ENCODE measurements at places on chromosomes 2 and 18. TPM values are rescaled to one million over a fixed set of nuclear protein-coding genes. Genes with fewer than 3 reads are reported as not detected.

The ARHGEF4 gene
- total RNA-seq = 0.24 TPM

- no peak for DNase-seq
Observed at GRCh38 chr2:24515831-24516230, 24.8 kb downstream of the NCOA1 start.

GRCh38 chr2:39730685-39731302 is 48.3 kb downstream of the THUMPD2 start:
- DNase-seq = no peak

DNA sequence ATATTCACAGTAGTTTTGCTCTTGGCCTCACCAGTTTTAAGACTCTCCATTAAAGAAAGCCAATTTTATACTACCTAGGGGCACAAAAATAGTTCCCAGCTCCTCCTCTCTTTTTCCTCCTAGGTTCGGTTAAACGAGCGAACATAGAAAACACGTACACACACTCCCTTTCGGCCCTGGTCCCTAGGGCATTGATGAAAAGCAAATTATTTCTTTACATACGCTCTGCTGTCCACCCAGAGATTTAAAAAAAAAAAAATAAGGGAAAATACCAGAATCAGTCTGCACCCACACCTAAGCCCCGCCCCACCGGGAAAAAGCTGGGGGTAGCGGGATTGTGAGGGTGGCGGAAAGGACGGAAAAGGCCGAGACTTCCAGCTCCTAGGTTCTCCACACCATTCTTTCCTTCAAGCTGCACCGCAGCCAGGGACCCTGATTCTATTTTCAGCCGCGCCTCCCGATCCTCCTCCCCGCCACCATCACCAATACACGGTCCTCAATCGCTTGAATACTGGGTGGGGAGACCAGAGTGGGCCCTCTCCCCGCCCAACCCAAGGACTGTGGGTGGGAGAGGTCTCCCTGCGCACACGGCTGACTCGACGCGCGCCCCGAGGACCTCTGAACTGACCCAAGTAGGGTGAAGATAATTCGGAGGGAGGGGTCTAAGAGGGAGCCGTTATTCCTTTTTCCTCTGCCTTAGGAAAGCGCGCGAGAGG is 769 bp downstream of the ATF2 start:
- no peak for DNase-seq

GRCh38 chr2:218671097-218671653 is 627 bp downstream of the RNF25 start:
- no peak for DNase-seq

- DNase-seq = no peak
Observed at GRCh38 chr2:223887127-223887526, 49.7 kb upstream of the AP1S3 start.

DNA sequence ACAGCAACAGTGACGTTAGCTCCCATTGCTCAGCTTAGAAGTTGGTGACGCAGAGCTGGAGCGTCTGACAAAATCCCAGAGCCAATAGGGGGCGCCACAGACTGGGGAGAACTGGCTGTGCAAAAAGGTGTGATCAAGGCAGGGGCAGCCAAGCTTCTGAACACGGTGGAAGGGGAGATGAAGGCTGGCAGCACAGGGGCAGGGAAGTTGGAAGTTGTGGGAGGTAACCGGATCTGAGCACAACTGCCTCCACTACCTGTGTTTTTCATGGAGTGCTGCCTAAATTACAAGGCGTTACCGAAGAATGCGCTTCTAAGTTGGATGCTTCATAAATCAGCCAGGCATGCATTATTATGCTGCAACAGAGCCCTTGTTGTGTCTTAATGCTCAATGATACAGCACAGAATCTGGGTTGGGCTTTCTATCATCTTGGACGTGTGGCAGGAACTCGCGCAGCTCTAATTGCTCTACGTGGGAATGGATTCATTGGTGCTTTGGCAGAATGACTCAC is 370.0 kb downstream of the SLC4A3 start:
- no peak for DNase-seq

GRCh38 chr2:9258501-9258900 is 51.9 kb downstream of the ASAP2 start:
- DNase-seq = no peak

Data from glomerular endothelial cell (primary cell).